ENCODE measurements at places on chromosomes 7 and 10. TPM values are rescaled to one million over a fixed set of nuclear protein-coding genes. Genes with fewer than 3 reads are reported as not detected.

Gene TES
- 20.8 TPM for total RNA-seq

Gene SPAM1
- not detected for total RNA-seq

Gene AKR1C4
- total RNA-seq: not detected

Gene SEMA3D
- 5.5 TPM for total RNA-seq

Gene UFSP1
- total RNA-seq: 5.5 TPM

Gene IGFBP1
- total RNA-seq: not detected

- peak; percentile 49 for DNase-seq
Observed at GRCh38 chr7:105015390-105015965, 1.5 kb downstream of the KMT2E start.

GRCh38 chr10:78407009-78407711 is 373.5 kb downstream of the RPS24 start:
- peak; percentile 12 for DNase-seq

- peak; percentile 54 for DNase-seq
Observed at GRCh38 chr10:17134737-17135260, 5.2 kb upstream of the CUBN start.

- no peak for DNase-seq
Observed at GRCh38 chr7:22339725-22340390, 17.1 kb downstream of the RAPGEF5 start.

DNA sequence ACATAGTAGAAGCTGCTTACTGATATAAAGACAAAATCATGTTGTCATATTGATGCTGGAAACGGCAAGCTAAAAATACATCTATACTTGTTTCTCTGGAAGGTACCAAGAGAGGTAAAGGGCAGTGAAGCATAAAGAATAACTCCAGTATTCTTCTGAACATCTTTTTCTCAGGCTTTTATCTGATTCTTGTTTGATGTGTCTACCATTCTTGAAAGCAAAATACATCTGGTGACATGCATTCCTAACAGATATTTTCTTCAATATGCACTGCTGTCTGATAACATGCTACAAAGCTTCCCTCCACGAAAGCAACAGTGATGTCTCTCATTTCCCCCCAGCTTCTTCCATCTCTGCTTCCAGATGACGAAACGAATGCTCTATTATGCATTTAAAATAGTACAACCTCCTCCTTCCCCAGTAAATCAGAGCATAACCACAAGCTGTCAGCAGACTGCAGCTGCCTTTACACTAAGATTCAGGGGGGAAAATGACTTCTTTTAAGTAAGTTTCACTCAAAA is 100.8 kb downstream of the ARHGAP21 start:
- DNase-seq: no peak
